Upper lobe of left lung (tissue), 6 donors: ENCODE measurements at places on chromosomes 5 and 9. TPM values are rescaled to one million over a fixed set of nuclear protein-coding genes. Genes with fewer than 3 reads are reported as not detected.

The ST8SIA4 gene
- 7.3 TPM for total RNA-seq

GRCh38 chr5:9126490-9126889 lies 419.4 kb downstream of the SEMA5A start:
- no peak for DNase-seq
- H3K36me3 ChIP-seq: no peaks in the 10 kb centered on the region
- H3K27ac ChIP-seq: no peak overlapping the region
- no peak overlapping the region for H3K4me3 ChIP-seq
- H3K4me1 ChIP-seq: no peaks in the 10 kb centered on the region
- H3K27me3 ChIP-seq: no peaks in the 10 kb centered on the region

DNA sequence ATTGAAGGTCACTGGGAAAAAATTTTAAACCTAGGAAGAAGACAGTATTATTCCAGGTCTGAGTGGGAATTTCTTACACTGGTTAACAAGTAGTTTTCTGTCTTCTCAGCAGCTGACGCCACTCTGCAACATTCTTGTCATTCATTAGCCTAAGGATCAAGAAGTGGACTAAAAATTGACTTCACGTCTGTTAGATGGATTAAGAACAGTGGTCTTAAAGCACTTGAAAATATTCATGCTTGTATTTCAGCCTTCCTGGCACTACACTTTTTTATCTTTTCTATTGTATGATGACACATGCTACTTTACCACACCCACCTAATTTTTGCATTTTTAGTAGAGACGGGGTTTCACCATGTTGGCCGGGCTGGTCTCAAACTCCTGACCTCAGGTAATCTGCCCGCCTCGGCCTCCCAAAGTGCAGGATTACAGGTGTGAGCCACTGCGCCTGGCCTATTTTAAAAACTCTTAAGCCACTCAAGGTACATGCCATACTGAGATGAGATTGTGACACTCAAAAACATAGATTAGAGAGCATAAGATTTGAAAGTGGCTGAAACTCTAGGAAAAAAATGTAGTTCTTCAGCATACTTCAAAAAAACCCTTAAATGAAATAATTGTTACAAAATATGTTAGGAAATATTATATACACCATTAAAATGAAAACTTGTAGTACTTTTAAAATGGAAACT lies 8.4 kb downstream of the MATR3 start:
- no peaks in the 10 kb centered on the region for H3K36me3 ChIP-seq
- peaks cover 91% of the 10 kb centered on the region for H3K4me1 ChIP-seq

DNA sequence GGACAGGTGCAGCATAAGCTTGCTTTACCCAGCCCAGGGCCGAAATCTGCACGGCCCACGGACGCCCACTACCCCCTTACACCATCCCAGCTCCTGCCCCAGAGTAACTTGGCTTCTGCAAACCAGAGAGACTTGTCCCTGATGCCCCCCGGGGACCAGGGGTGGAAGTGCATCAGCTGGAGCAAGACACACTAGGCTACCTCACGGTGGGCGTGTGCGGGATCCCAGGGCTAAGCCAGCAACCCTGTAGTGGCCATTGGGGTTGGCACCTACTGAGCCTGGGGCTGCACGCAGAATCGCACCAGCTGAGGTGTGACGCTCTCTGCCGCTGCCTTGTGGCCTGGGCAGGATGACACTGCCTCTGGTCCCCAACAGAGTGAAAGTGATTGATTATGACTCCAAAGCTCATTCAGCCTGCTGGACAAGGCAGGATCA lies 6.1 kb upstream of the ZNF79 start:
- H3K4me3 ChIP-seq: no peak overlapping the region
- no peaks in the 10 kb centered on the region for H3K27me3 ChIP-seq
- no peaks in the 10 kb centered on the region for H3K36me3 ChIP-seq
- peak; percentile 36 for DNase-seq
- no peak overlapping the region for H3K27ac ChIP-seq

The TXNDC8 gene
- not detected for total RNA-seq

The OCLN gene
- total RNA-seq: 135 TPM

- H3K4me1 ChIP-seq: no peaks in the 10 kb centered on the region
- H3K36me3 ChIP-seq: no peaks in the 10 kb centered on the region
- DNase-seq: no peak
- no peak overlapping the region for H3K27ac ChIP-seq
These were observed 316.2 kb downstream of the PLK2 start for GRCh38 chr5:58143727-58144126.
